ENCODE measurements at places on chromosomes 12 and 14.

DNA sequence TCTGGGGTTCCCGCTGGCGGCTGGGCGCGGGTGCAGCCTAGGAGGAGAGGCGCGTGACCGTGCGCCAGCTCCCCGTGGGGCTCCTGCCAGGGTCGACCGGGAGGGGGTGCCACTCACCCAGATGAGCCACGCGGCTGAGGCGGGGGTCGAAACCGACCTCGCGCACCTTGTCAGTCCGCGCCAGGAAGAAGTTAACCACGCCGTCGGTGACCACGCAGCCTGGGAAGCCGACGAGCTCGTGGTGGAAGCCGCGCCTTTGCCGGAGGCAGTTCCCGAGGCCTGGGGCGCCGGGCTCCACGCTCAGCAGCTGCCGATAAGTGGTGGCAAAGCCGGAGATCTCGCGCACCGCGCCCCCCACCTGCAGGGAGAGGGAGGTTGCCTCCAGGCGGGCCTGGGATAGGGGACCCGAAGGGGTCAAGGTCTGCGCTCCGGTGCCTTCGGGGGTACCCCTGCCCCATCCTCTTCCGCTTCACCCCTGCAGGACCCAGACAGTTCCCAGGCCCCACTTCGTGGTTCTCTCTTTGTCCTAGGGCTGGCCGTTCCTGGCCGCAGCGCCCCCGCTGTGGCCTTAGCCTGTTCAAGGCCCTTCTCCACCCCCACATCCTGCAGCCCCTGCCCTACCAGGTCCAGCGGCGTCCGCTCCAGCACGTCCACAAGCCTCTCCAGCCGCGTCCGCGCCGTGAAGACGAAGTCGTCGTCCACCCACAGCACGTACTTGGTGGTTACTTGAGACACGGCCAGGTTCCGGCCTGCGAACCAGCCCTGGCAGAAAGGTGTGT lies 5.3 kb downstream of the B4GALNT1 start:
- DNase-seq = peak; percentile 17

DNA sequence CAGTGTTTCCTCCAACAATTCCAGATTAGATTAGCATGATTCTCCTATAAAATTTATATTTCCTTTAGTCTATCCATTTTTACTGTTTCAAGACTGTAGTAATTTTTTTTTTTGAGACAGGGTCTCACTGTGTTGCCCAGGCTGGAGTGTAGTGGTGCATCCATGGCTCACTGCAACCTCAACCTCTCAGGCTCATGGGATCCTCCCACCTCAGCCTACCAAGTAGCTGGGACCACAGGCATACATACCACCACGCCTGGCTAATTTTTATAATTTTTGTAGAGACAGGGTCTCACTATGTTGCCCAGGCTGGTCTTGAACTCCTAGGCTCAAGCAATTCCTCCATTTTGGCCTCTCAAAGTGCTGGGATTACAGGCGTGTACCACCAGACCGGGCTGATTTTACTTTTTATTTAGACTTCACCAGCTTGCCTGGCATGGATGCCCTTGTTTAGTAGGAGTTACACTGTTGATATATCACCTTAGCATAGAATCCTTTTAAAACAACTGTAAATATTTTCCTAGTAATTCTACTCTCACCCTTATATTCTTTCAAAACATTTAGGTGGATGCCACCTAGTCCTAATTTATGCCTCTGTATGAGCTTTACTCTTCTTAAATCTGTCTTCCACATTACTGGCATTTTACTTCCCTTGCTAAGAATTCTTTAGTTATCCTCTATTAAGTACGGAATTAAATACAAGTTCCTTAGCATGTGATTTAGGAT lies 55.8 kb upstream of the LIMA1 start:
- DNase-seq = no peak

DNA sequence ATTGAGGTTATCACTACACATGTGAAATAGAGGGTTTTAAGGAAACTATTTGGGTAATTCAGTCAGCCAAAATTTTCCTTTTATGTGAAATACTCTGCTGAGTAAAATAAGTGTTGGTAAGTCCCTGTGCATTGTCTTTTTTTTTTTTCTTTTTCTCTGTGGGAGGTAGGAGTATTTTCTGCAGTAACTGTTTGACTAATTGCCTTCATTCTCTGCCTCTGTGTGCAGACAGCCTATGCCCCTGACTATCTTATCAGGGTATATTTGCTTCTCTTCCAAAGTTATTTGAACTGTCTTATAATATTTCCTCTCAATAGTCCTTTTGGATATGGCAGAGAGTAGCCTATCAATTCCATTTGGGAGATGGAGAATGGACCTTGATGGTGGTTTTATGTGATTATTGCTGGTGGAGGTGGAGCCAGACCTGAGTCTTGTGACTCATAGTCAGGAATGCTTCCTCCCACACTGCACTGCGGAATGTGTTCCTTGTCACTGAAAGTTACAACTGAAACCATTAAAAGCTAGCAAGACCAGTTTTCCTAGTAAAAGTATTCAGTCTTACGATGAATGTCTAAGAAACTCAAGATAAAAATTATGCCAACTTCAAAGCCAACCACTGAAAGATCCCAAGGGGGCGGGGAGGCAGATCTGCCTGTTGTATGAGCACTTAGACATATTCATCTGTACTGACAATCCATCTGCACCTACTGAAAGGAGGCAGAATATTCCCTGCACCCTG lies 40.9 kb upstream of the STXBP6 start:
- DNase-seq = no peak

- no peak for DNase-seq
Observed at GRCh38 chr12:48862760-48863159, 2.9 kb downstream of the RND1 start.

GRCh38 chr14:102935756-102936155 lies 13.3 kb downstream of the AMN start:
- no peak for DNase-seq

GRCh38 chr12:21710958-21711775 lies 53.5 kb upstream of the LDHB start:
- no peak for DNase-seq

DNA sequence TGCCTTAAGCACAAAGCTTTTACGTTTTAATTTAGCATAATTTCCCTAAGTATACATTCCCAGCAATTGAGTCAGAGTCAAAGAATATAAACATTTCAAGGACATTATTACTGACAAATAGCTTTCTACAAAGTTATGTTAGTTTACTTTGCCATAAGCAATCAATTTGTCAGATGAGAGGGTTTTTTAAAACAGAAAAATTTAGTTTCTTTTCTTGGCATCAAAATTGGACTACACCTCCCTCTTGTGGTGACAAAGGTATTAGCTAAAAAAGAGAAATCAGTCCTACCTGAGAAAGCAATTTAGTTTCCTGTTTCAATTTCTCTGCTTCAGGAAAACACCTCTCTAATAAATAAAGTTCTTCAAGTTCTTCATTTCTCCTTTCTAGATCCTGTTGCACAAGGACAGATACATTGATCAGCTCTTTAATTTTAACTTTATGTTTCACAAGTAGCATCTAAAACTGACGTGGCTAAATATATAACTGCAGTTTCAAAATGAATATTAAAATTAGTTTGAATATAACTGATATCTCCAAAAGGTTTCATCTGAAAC lies 39.9 kb downstream of the DNAI7 start:
- peak; percentile 33 for DNase-seq

DNA sequence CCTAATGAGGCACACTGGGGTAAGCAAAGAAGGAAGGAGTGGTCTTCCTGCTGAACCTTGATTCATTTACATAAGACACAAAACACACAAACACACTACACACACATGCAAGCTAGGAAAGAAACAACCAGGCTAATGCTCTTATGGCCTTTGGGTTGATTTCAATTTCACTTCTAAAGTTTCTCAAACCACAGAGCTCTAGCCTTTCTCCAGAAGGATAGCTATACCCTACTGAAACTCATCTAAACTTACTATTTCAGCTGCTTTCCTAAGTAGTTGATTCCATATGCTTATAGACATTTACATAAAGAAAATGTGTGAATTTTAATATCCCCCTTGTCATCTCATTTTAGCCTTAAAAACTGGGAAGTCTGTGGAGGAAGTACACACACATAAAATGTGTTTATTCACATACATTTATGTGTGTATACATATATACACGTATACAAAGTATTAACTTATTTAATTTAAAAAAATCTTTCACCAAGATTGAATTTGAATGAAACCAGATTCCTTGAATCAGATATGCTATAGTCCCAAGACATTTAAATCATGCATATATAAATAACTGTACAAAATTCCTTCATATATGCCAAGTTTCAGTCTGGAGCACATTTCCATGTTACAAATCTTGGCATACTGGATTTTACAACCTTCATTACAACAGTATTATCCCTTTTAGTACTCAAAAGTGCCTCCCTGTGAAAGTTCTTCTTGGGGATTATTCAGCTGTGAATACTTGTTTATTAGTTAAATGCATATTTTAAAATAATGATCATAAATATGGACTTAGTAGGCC lies 231.8 kb upstream of the NPAS3 start:
- no peak for DNase-seq

- DNase-seq = no peak
Observed at GRCh38 chr12:96729886-96730285, 177.2 kb upstream of the NEDD1 start.

DNA sequence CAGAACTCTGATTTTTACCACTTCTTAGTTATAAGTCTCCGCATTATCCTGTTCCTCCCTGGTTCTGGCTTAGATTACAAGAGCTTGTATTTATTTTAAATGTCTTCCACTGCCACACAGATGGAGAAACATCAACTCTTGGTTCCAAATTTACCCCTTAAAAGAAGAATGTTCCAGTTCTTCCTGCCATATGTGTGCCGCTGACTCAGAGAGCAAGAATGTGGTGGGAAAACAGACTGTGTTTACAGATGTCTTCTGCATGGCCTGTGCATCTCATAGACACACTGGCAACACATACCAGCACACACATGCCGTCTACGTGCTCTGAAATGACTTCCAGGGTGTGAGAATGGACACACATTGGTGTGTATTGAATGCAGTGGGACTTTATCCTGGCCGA lies 383.0 kb downstream of the LRIG3 start:
- DNase-seq = no peak

GRCh38 chr12:60191676-60192359 lies 596.0 kb downstream of the SLC16A7 start:
- DNase-seq = no peak

DNA sequence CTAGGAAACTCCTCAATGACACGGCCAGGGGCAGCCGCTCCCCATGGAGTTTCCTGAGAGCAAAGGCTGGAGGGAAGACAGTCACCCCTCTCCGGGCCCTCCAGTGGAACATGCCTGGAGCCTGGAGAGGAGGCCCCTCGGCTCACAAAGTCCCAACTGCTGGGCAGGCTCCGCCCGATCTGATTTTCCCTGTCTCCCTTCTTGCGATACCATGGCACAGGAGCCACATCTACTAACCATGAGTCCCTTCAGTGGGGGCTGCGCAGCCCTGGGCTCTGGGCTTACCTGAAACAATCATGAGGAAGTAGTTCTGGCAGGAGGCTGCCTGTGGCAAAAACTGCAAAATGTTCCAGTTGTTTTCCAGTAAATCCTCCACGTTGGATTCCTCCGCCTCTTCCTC lies 15.3 kb downstream of the P2RX2 start:
- no peak for DNase-seq

DNA sequence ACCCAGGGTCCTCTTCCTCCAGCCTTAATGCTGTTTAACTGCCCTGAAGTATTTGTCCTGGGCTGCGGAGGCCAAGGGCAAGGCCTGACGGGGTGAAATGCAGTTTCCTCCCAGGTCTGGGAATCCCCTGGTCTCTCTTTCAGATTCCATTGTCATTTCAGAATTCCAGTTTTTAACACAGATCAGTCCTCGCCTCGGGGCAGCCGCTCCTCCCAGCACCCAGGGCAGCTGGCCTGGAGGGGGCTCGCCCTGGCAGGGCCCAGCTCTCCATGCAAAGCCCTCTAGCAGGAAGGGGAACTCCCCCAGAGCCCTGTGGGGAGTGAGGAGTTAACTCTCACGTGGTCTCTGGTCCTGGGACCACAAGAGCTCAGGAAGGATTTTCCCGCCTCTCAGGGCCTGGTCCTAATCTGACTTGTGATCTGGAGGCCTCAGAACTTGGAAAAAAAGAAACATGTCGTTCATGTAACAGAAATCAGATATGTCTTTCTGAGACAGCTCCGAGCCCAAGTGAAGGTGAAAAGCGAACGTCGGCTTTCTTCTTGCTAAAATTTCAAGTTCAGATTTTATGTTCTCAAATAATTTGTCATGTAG lies 265.6 kb upstream of the SFSWAP start:
- no peak for DNase-seq

- DNase-seq = no peak
Observed at GRCh38 chr12:125284945-125285685, 219.9 kb downstream of the AACS start.

DNA sequence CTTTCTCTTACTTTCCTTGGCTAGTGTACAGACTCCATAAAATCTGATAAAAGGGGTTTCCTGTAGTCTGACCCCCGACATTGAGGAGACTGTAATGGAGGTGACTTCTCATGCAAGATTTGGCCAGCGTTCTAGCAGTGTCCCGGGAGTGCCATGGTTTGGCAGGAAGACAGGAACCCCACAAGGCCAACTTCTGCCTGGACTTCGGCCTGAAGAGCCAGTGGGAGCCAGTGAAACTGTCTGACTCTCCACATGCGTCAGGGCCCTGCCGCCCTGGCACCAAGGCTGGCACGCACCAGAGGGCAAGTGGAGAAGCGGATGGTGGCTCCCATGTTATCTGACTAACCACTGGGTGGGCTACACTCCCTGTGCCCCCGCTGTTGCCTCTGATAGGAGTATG lies 70.5 kb downstream of the TMEM260 start:
- no peak for DNase-seq

DNA sequence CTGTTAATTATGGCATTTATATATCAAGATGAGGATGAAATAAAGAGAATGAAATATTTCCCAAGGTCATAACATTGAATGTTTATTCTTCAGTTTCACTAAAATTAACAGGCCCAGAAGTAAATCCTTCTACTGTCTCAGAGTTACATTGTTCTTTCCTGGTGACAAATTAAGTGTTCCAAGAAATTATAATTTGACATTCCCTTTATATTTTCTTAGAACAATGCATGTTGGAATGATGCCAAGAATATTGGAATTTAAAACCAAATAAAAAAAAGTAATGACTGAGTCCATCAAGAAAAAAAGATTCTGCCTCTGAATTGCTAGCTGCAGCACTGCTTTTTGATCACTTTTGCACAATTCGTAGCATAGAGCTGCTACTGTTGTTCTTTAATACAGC lies 152.1 kb downstream of the METTL25 start:
- DNase-seq = no peak

- DNase-seq = peak; percentile 39
Observed at GRCh38 chr12:58804749-58805148, 115.6 kb downstream of the LRIG3 start.

- DNase-seq = no peak
Observed at GRCh38 chr14:89813617-89814031, 140.9 kb downstream of the EFCAB11 start.

DNA sequence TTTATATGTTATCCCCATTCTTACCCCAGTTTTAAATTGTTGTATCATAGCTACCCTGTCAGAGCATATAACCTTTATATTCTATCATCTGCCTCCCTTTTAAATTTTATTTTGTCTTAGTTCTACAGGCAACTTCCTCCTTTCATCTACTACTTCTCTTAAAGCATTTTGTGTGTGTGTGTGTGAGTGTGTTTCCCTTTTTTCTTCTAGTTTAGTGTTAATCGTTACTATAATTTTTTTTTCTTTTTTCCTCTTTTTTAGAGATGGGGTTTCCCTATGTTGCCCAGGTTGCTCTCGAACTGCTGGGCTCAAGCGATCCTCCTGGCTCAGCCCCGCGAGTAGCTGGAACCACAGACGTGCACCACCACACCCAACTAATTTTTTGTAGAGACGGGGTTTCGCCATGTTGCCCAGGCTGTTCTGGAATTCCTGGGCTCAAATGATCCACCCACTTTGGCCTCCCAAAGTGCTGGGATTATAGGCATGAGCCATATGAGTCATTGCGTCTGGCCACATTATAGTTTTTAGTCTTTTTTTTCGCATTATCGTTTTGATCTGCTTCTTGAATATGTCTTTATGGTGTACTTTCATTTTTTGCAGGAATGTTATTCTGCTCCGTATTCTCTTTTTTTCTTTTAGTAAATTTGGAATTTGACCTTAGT lies 33.1 kb upstream of the FBXO34 start:
- DNase-seq = no peak
